ENCODE measurements at places on chromosomes 1 and 21. TPM values are rescaled to one million over a fixed set of nuclear protein-coding genes. Genes with fewer than 3 reads are reported as not detected.

IGSF5 gene
- 0.04 TPM for total RNA-seq

LCE2C gene
- total RNA-seq: not detected

HES3 gene
- not detected for total RNA-seq

FCRL1 gene
- not detected for total RNA-seq

CRP gene
- total RNA-seq: not detected

CFAP107 gene
- not detected for total RNA-seq

USH2A gene
- 0.04 TPM for total RNA-seq

RIIAD1 gene
- total RNA-seq: not detected

ERRFI1 gene
- total RNA-seq: 78.3 TPM

GPR3 gene
- 0.23 TPM for total RNA-seq

KCNN3 gene
- 0.41 TPM for total RNA-seq

TRIM67 gene
- total RNA-seq: not detected

OSCP1 gene
- 8.4 TPM for total RNA-seq

S100A7 gene
- total RNA-seq: not detected

MIXL1 gene
- not detected for total RNA-seq

TIMM17A gene
- total RNA-seq: 143 TPM

OPTC gene
- total RNA-seq: not detected

L1TD1 gene
- total RNA-seq: not detected

ARHGEF16 gene
- 0.58 TPM for total RNA-seq

HPDL gene
- total RNA-seq: not detected

ZBTB8A gene
- total RNA-seq: 6.6 TPM

GRIK3 gene
- total RNA-seq: not detected
